ENCODE measurements at places on chromosomes 13 and 19. TPM values are rescaled to one million over a fixed set of nuclear protein-coding genes. Genes with fewer than 3 reads are reported as not detected.

GRCh38 chr19:29666578-29667386, 1.5 kb downstream of the PLEKHF1 start:
- peaks cover 42% of the 10 kb centered on the region for H3K4me1 ChIP-seq
- peak overlapping the region; percentile 83 for H3K27ac ChIP-seq
- H3K27me3 ChIP-seq, result no peaks in the 10 kb centered on the region
- peak; percentile 77 for DNase-seq

- H3K4me1 ChIP-seq, result no peaks in the 10 kb centered on the region
- no peaks in the 10 kb centered on the region for H3K27me3 ChIP-seq
- H3K27ac ChIP-seq, result no peak overlapping the region
- H3K36me3 ChIP-seq, result no peaks in the 10 kb centered on the region
- H3K4me3 ChIP-seq, result no peak overlapping the region
Measured at GRCh38 chr13:100521851-100522617, 66.6 kb downstream of the GGACT start.

- H3K27ac ChIP-seq, result no peak overlapping the region
- no peaks in the 10 kb centered on the region for H3K27me3 ChIP-seq
- DNase-seq, result no peak
- H3K4me3 ChIP-seq, result no peak overlapping the region
- H3K4me1 ChIP-seq, result no peaks in the 10 kb centered on the region
Measured at GRCh38 chr13:60957816-60958215, 457.8 kb downstream of the PCDH20 start.

GRCh38 chr19:34938886-34939285, 12.2 kb downstream of the ZNF30 start:
- H3K27me3 ChIP-seq, result no peaks in the 10 kb centered on the region
- no peak overlapping the region for H3K27ac ChIP-seq
- H3K4me3 ChIP-seq, result no peak overlapping the region
- DNase-seq, result no peak

- H3K27me3 ChIP-seq, result no peaks in the 10 kb centered on the region
- H3K4me3 ChIP-seq, result no peak overlapping the region
- DNase-seq, result peak; percentile 24
- no peaks in the 10 kb centered on the region for H3K36me3 ChIP-seq
Measured at GRCh38 chr13:46389457-46390451, 2.7 kb upstream of the RUBCNL start.

DNA sequence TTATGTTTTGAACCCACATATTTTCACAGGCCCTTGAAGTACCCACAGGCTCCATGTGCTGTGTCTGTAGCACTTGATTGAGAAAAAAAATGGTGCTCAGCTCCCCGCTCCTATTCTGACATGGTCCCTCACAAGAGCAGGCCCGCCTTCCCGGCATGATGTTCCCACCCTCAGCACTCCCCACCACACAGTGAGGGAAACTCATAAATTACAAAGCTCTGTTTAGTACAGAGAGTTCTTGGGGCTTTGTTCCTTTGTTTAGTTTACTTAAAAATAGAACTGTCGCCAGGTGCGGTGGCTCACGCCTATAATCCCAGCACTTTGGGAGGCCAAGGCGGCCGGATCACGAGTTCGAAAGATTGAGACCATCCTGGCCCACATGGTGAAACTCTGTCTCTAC, 25.9 kb upstream of the ABCC4 start:
- DNase-seq, result no peak
- H3K36me3 ChIP-seq, result no peaks in the 10 kb centered on the region
- no peak overlapping the region for H3K27ac ChIP-seq
- H3K4me3 ChIP-seq, result no peak overlapping the region
- no peaks in the 10 kb centered on the region for H3K27me3 ChIP-seq

DNA sequence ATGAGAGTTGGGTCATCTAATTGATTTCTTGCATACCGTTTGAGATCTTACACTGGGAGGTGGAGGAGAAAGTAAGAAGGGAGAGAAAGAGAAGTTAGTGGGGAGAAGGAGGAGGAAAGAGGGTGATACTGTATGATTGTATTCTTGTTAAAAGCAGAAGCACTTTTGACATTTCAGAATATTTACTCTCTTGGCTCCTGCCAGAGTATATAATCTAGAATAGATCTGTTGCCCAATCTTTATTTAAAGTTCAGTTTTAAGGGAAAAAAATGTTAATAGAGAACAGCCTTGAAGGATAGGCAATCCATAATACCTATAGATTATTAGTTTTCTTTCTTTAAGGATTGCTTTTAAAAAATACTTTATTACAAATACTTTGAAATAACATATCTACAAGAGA, 41.5 kb downstream of the PDS5B start:
- no peak for DNase-seq
- no peak overlapping the region for H3K27ac ChIP-seq
- H3K27me3 ChIP-seq, result no peaks in the 10 kb centered on the region
- no peaks in the 10 kb centered on the region for H3K4me1 ChIP-seq

DNA sequence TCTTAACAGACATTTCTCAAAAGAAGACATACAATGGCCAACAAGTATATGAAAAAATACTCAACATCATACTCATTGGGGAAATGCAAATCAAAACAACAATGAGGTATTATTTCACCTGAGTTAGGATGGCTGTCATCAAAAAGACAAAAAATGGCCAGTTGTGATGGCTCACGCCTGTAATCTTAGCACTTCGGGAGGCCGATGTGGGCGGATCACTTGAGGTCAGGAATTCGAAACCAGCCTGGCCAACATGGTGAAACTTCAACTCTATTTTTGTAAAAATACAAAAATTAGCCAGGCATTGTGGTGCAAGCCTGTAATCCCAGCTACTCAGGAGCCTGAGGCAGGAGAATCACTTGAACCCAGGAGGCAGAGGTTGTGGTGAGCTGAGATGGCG, 22.0 kb downstream of the CEACAM16 start:
- H3K4me1 ChIP-seq, result peaks cover 5% of the 10 kb centered on the region
- no peak overlapping the region for H3K27ac ChIP-seq
- no peak for DNase-seq
- H3K36me3 ChIP-seq, result no peaks in the 10 kb centered on the region
- no peaks in the 10 kb centered on the region for H3K27me3 ChIP-seq

DNA sequence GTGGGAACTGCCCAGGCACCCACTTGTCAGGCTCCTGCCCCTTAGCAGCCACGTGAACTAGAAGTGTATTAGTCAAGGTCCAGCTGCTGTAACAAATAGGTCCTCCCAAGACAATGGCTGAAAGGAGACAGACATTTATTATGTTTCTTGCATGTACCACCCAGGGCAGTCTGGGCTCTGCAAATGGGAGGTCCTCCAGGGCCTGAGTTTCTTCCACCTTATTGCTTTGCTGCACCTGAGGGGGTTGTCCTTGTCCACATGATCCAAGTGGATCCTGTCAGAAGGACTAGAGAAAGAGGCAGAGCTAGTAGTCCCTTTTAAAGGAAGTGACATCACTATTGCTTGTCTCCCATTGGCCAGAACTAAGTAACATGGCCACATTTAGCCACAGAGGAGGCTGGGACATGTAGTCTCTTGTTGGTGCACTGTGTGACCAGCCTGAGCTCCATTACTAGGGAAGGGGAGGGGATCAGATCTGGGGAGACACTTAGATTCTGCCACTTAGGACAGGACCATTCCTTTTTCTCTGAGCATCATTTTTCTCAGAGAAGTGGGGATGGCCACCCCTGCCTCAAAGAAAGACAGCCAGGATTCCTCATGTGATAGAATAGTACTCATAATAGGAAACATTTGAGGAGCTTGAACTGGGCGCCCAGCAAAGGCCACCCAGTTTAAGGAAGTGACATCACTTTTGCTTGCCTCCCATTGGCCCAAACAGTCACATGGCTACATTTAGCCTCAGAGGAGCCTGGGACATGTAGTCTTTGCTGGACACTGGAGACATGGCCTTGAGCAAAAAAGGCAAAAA, 15.1 kb downstream of the CC2D1A start:
- no peak overlapping the region for H3K27ac ChIP-seq
- peaks cover 11% of the 10 kb centered on the region for H3K4me1 ChIP-seq
- peaks cover 23% of the 10 kb centered on the region for H3K36me3 ChIP-seq
- H3K4me3 ChIP-seq, result no peak overlapping the region

- H3K36me3 ChIP-seq, result no peaks in the 10 kb centered on the region
- H3K4me1 ChIP-seq, result no peaks in the 10 kb centered on the region
- no peak overlapping the region for H3K4me3 ChIP-seq
- no peak overlapping the region for H3K27ac ChIP-seq
Measured at GRCh38 chr19:43474487-43474886, 9.1 kb upstream of the LYPD3 start.

Gene TEX26
- not detected for total RNA-seq

Gene PCP2
- not detected for total RNA-seq

Gene GNG8
- not detected for total RNA-seq

All from right lobe of liver (tissue), 6 donors.